ENCODE measurements at places on chromosomes 3 and 15.
A peak's percentile ranks its signal among the peaks of the same experiment; 100 is the strongest.

DNA sequence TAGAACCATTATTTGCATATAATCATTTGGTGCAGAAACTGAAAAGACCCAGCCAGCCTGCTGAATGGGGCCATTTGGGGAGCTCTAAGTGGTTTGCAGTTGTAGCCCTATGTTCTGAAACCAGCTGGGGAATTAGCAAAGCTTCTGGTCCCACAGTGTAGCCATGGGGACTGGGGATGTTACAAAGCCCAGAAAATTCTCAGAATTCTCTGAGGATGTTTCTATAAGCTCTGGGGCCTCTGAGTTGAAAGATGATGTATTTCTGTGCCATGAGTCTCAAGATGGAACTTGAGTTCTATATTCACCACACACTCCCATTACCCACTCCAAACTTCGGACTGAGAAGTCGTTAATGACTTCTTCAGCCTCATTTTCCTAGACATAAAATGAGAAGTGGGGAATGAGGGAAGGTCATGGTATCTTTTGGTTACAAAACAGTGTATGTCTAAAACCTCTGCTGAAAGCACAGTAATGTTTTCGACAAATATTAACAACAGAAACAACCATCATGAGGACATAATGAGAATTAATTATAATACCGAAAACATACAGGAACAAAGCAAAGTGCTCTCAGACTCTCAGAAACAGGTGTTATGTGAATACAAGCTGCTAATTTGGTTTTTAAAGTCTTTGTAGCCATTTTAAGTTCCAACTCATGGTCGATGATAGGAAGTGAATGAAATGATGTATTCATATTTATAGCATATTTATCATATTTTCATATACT lies 89.4 kb downstream of the RFTN1 start:
- no peak for DNase-seq

DNA sequence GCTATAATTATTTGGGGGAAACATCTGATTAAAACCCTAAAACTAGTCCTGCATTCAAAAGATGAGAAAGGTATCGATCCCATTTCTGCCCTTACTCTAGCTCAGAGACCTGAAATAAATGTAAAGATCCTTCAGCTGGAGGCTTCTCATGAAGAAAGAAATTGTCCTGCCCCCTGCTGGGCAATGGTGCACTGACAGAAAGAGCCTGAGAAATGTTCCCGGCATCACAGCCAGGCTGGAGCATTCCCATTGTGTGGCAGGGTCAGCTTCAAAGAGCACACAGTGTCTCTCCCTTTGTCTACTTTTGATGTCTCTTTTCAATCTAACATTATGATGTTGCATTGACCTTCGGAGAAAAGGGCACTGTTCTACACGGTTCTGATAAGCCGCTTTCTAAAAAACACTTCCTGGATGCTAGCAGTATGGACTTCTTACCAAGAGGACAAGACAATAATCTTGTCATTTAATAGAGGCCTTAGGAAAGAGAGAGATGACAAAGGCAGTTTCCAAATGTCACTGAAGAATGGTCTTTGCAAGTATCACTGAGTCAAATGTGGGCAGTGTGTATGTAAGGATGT lies 287.5 kb downstream of the MAGI1 start:
- no peak for DNase-seq

GRCh38 chr15:29454506-29454905 lies 184.9 kb upstream of the NSMCE3 start:
- no peak for DNase-seq

DNA sequence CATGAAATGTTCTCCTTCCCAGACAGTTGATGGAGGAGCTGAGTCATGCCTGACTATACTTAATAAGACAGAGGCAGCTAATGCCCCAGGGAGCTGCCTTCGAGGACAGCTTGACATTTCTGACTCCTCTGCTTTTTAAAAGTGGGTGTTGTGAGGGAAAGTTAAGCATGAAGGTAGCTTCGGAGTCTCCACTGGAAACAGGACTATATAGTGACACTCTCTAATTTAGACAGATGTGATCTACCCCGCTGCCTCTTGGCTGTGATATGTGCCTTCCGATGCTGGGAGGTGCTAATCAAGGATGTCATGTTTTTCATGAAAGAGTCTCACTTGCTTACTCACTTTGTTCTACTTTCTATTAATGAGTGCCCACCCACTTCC lies 72.7 kb downstream of the IL1RAP start:
- peak; percentile 4 for DNase-seq

- no peak for DNase-seq
Observed at GRCh38 chr3:87082796-87083440, 92.0 kb upstream of the VGLL3 start.

DNA sequence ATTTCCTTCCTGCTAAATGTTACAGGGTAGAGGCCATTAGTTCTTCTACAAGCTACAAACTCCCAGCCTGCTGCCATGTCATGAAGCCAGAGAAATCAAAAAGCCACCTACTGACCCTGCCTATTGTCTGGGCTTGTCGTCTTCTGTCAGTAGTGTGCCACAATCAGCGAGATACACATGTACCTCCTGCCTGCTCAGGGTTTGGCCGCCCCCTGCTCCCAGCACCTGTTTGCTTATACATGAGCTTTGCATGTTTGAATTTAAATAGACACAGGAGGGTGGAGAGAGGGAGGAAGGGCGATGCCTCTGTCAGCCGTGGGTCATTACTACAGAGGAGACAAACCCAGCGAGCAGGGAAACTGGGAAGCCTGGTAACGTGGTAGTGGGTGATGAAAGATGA lies 106.1 kb downstream of the ROBO2 start:
- no peak for DNase-seq

DNA sequence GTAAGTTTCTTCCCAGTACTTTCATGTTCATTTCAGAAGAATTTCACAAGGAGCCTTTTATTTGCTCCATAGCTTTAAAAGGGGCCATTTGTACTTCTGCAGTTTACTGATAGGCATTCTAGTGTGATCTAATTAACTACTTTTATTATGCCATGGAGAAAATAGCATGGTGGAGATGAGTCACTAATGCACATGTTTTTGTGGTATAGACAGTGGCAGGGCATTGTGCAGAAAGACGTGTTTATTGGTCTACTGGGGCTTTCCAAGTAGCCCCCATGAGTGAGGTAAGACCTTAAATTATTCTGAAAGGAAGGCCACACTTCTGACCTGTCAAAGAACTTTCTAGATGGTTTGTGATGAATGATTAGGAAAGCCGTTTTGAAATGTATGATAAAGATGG lies 810.0 kb upstream of the NR2F2 start:
- DNase-seq, result no peak

GRCh38 chr15:87591042-87591441 lies 665.5 kb downstream of the NTRK3 start:
- no peak for DNase-seq

DNA sequence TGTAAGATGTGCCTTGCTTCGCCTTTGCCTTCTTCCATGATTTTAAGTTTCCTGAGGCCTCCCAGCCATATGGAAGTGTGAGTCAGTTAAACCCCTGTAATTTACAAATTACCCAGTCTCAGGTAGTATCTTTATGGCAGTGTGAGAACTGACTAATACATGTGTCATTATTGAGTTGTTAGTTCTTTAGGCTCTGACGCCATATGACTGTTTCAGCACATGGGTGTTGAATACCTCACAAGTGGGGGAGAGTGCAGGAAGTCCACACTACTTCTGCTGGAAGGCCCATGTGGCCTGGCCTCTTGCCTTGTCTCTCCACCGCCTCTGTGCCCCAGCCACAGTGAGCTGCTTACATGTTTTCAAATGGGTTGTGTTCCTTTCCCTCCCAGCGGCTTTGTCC lies 28.5 kb downstream of the MFSD1 start:
- no peak for DNase-seq

GRCh38 chr3:172577987-172578570 lies 54.8 kb upstream of the TNFSF10 start:
- no peak for DNase-seq

DNA sequence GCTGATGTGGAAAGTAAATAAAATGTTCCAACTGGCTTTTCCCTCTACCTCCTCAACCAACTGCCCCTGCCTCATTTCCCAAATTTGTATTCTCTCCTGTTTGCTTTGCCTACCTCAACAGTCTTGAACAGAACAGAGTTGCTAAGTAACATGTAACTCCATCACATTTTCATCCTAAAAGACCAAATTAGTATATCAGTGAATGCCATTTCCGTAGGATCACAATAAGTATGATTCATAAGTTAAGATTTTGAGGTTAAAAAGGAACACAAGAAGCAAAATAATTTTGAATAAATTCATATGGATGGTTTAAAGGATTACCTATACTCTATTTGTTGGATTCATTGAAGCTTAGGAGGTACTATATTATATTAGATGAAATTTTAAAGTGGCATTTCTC lies 154.9 kb downstream of the ECT2 start:
- DNase-seq, result no peak

GRCh38 chr3:150422907-150423306 lies 14.8 kb downstream of the TSC22D2 start:
- DNase-seq, result no peak

DNA sequence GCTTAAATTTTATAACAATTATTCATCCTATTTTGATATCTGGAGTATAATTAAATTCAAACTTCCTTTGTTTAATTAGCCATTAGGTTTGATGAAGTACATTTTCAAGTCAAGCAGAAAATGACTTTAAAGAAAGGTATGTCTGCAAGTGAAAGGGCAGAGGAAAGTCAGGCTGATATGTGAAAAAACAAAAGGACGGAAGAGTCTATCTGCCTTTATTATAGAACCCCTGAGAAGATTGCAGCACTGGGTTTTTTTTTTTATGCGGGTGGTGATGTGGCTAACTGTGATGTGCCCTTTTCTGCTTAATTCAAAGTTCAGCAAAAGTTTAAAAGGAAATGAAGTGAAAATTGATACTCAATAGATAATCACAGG lies 83.2 kb downstream of the COL8A1 start:
- no peak for DNase-seq

DNA sequence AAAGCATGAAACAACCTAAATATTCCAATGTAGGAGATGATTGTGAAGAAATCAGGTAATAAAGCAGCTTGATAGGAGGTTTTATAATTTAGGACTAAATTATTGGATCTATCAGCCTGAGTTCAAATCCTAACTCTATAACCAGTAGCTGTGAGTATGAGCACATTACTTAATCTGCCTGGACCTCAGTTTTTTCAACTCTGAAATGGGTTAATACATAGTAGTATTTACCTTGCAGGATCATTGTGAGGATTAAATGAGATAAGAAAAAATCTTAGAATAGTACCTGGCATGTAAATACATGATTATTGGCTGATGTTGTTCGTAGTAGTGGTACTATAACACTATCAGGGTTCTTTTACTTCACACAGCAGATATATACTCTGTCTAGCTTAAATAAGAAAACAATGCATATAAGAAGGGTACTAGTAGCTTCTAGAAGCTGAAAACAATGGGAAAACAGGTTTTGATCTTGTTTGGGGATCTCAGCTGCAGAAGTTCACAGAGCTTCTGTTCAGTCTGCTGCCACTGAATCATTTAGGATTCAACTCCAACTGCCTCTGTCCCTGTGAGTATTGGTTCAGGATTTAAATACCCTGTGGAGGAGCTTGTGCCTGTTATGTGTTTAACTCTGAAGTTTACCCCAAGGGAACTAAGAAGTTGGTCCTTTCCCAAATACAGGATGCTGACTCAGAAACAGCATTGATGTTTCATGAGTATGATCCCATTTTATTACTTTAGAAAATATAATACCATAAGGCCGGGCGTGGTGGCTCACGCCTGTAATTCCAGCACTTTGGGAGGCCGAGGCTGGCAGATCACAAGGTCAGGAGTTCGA lies 34.2 kb downstream of the KAT2B start:
- no peak for DNase-seq

DNA sequence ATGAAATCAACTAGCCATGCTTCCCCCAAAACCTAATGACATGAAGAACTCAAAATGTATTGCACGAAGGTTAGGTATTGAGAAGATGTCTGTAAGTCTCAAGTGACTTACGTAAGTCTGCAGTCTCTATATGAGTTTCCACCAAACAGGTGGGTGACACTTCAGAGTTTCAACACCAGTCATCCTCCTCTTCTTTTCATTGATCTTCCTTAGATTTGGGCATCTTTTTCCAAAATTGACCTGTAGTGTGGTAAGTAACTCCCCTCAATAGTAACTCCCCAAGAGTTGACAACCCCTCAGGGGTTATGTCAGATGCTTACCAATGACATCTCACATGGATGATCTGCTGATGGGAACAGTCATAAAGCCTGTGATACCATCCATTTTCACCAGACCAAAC lies 46.1 kb downstream of the GPR176 start:
- DNase-seq, result no peak

- DNase-seq, result no peak
Observed at GRCh38 chr15:93019090-93019489, 69.9 kb downstream of the RGMA start.

GRCh38 chr3:169077394-169077906 lies 586.1 kb downstream of the MECOM start:
- DNase-seq, result no peak

- DNase-seq, result no peak
Observed at GRCh38 chr15:87522997-87523396, 733.5 kb downstream of the NTRK3 start.

GRCh38 chr3:127970966-127971592 lies 56.0 kb downstream of the KBTBD12 start:
- DNase-seq, result peak; percentile 23

DNA sequence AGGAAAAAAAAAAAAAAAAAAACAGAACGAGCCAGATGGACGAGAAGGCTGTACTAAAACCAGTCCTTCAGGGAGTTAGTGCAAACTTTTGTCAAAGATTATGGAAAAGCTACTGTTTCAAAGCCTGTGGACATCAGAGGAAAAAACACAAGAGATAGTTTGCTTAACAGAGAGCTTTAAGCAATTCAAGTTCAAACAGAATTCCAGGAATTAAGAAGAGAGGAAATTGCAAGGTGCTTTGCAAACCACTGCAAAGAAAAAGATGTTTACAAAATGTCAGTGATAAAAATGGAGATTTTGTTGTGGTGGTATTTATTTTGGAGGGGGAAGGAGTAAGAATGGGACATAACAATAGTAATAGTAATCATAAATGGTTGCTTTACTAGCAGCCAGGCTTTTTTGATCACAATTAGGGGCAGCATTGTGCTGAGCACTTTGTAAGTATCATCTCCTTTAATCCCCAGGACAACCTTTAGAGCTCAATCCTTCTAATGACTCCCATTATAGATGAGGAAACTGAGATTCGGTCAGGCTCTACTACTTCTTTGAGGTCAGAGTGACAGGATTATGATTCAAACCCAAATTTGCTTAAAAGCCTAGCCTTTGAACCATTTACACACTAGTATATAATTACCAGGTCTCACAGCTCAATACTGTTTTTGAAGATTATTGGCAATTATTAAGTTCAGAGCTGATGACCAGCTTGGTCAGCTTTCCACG lies 22.4 kb upstream of the ARHGEF3 start:
- DNase-seq, result no peak

Measured in GM18507 (cell line).